Testis (tissue), 5 donors: ENCODE measurements at places on chromosomes 6 and 20. TPM values are rescaled to one million over a fixed set of nuclear protein-coding genes. Genes with fewer than 3 reads are reported as not detected.
A peak's percentile ranks its signal among the peaks of the same experiment; 100 is the strongest.

The CCDC28A gene
- 36.4 TPM for polyA plus RNA-seq

DNA sequence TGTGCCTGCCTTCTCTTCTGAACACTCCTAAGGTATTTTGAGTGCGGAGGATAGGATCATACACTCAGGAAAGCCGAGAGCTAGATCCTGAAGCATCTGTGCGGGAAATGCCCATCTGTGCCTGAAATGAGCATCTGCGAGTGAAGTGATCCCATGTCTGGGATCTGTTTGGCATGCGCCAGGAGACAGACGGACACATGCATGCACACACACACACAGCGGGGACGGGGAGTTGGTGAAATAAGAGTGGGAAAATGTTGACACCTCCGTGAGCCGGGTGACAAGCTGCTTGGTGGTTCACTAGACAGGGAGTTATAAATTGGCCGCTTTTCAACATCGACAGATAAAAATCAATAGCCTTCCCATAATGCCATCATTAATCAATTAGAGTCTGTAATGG, 13.8 kb downstream of the SYNJ2 start:
- DNase-seq = no peak

- no peak for DNase-seq
These were observed 37.2 kb downstream of the HM13 start for GRCh38 chr20:31551163-31552081.

The CHRNA4 gene
- polyA plus RNA-seq = 3.3 TPM

GRCh38 chr20:37528446-37529213, 954 bp upstream of the BLCAP start:
- peak; percentile 8 for DNase-seq
